ENCODE measurements at places on chromosomes 4 and X.

DNA sequence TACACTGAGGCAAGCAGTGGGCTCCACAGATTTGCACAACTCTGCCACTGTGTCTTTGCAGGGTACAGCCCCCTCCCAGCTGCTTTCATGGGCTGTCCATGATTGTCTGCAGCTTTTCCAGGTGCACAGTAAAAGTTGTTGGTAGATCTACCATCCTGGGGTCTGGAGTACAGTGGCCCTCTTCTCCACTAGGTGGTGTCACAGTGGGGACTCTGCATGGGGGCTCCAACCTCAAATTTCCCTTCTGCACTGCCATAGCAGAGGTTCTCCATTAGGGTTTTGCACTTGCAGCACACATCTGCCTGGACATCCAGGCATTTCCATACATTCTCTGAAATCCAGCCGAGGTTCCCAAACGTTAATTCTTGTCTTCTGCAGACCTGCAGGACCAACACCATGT lies 1002.3 kb downstream of the FAM133A start:
- DNase-seq: no peak

DNA sequence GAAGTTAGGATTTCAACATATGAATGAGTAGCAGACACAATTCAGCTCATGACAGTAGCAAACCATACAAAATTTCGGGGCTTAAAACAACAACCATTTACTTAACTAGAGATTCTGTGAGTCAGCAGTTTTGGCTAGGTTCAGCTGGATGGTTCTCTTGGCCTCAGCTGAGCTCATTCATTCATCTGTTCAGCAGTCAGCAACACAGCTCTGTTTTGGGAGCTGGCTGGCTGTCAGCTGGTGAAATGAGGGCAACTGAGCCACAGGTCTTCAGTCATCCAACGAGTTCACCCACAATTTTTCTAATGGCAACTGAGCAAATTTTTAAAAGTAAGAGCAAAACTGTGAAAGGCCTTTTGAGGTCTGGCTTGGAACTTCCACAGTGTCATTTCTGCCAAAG lies 2005.1 kb upstream of the AGA start:
- no peak for DNase-seq

GRCh38 chr4:113899271-113900070 lies 80.0 kb downstream of the ARSJ start:
- peak; percentile 10 for DNase-seq

DNA sequence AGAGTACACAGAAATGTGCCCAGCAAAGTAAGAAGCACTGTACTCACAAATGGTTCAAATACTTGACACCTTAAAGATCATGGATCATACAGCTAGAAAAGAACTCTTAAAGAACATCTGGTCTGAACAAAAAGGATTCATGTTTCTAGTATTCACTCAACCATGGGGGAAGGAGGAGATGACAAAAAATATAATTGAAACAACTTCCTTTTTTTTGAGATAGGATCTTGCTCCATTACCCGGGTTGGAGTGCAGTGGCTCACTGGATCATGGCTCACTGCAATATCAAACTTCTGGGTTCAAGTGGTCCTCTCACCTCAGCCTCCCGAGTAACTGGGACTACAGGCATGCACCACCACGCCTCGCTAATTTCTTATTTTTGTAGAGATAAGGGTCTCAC lies 6.0 kb downstream of the DHX15 start:
- no peak for DNase-seq

DNA sequence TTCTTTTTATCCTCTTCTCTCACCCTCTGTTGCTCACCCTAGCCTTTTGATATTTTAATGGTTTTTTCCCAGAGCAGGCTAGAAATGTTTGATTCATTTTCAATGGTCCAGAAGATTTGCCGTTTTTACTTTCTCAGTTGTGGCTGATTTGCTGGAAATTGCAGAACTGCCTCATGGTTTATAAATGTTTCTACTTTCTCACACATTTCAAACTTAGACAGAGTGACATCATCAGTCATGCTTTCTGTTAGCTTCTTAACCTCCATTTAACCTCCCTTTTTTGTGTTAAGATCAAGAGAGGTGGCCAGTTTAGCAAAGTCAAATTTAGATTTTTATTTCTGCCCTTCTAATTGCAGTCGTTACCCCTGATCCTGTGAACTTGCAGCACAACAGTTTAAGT lies 8.7 kb downstream of the RXFP1 start:
- peak; percentile 62 for DNase-seq

- DNase-seq: no peak
Measured at GRCh38 chr4:87540146-87541058, 11.2 kb upstream of the SPARCL1 start.

- DNase-seq: no peak
Measured at GRCh38 chrX:119763181-119763580, 4.8 kb downstream of the SOWAHD start.

GRCh38 chrX:84218726-84219125 lies 30.7 kb upstream of the RPS6KA6 start:
- no peak for DNase-seq

DNA sequence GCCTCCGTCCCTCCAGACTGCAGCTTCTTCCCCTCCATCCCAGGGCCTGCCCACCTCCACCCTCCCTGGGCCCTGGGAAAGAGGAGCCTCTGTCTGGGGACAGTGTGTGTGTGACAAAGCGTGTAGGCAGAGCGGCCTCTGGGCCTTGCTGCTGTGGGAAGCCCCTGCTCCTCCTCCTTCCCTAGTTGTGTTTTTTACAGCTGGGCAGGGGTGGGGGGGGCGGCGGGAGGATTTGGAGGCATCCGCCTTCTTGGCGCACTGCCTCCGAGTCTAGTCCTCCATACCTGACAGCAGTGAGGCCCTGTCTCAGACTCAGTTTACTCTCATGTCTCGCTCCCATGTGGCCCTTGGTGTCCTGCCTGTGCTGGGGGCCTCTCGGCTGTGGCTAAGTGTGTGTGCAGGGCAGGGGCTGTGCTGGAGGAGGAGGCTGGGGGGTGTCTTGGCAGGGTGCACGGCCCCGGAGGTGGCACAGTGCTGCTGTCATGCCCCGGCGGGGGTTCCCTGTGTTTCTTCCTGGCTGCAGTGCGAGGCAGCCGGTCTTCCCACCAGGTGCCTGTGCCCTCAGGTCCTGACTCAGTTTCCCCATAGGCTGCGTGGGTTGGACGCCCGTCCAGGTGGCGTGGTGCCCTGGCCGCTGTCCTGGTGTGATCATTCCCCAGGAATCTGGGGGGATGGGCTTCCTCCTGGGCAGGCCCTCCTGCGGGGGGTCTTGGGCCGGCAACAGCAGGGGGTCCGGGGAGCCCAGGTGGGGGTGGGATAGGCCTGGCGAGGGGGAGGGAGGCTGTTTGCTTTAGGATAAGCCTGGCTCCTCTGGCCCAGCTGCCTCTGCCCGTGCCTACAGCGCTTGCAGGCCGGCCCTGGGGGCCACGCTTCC lies 7.0 kb downstream of the FGFRL1 start:
- no peak for DNase-seq

DNA sequence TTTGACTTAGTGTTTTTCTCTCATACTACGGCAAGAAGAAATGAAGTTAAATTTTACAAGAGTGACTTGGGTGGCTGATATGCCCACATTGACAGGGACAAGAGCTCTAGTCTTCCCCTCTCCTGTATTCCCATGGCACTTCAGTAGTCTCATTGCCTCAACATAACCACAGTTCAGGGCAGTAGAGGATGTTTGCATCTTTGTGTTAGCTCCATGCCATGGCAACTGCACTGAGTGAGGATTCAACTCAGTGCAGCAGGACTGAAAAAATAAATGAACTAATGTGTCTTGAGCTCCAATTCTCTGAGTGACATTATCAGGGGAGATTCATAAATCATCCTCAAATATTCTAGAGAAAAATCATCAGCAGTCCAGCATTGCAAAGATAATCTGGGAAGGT lies 78.8 kb downstream of the TET2 start:
- DNase-seq: no peak

DNA sequence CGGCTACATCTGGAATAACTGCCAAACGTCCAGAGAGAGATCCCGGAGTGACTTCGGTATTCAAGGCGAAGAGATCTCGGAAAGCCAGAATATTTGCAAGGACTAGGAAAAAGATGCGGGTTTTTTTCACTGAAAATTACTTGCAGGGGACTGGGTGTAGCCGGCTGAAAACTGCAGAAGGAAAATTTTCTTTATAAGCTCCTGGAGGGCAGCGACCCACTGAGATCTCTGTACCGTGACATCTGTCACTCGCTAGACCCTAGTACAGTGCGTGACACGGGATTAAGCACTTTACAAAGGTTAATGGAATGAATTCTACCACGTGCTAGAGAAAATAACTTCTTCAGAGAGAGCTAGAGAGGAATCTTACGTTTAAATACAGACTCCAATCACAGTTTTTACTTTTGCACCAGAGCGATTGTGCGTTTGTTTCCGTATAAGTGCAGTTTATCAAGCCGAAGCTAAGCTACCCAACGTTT lies 1.1 kb upstream of the LCORL start:
- no peak for DNase-seq

- DNase-seq: peak; percentile 24
Measured at GRCh38 chr4:83356899-83357661, 22.4 kb upstream of the HPSE start.

DNA sequence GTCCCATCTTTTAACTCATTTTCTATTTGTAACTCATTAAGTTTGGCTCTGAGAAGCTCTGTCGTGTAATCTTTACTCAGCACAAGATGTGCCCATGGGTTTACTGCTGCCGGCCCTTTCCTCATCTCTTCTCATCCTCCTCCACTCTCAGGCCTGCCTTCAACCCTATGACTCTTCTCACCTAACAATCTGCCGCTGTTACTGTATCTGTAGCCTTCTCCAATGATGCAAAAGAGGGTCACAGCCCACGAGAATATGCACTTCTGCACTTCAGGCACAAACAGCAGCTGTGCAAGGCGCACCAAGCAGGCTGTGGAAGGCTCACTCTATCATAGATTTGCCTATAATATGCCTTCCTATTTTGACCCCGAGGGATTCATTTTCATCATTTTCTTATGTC lies 546.5 kb upstream of the GALNTL6 start:
- no peak for DNase-seq

- no peak for DNase-seq
Measured at GRCh38 chrX:23383411-23383810, 48.8 kb downstream of the PTCHD1 start.

DNA sequence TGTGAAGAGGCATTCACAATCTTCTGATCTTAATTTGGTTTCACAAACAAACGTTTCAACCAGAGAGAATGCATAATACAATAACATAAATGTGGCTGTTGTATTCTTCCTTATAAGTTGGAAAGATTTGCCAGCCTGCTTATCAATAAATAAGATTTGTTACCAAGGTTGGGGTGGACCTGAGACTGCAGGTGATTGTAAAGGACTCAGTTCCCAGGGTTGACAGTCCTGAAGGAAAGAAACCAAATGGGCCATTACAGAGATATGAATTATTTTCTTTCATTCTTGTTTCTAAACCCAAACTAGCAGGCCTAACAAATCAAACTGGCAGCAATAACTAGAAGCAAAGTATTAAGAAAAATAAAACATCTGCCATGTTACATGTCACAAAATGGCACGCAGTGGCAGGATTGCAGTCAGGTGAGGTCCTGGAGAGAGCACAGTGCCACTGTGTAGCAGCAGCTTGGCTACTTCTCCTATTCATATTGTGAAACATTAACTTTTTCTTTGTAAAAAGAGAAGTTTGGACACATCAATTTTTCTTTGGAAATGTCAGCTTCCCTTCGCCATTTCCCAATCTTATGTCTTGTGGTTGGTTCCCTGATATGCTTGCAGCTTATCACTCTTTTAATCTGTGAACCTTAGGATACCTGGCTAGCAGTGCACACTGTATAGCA lies 133.8 kb upstream of the EMCN start:
- peak; percentile 77 for DNase-seq

DNA sequence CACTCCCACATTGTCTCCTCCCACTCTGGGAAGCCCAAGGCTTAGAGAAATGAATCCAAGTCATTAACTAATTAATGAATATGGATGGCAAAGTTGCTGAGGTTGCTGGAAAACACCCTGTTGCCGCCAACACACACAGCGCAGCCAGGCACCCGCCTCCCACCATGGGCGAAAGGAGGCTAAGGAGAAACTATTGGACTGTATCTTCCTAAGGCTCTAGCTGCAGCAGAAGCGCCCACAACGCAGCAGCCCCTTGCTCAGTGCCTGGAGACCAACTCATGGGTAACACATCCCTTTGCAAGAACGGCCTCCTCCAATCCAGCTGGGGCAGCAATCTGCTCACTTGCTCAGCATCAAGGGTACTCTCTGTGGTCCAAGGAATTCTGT lies 34.2 kb downstream of the TSC22D3 start:
- no peak for DNase-seq

DNA sequence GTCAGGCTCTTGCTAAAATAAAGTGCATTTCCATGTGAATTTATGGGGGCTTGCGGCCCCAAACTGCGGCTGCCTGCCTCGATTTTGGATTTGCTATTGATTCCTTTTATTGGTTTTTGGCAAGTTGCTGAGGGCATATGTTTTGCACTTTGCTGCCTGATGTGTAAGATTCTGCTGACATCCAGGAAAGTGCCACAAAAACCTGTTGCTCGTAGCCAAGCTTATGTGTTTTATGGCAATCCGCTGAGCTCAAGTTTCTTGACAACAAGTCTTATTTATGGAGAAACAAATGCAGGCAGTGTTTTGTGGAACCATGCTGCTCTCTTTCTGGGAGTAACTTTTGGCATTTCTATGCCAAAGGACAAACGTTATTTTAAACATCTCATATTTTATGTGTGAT lies 97.3 kb upstream of the DDIT4L start:
- no peak for DNase-seq

GRCh38 chr4:55143858-55144257 lies 18.5 kb upstream of the KDR start:
- no peak for DNase-seq

GRCh38 chr4:84985952-84986351 lies 19.5 kb upstream of the WDFY3 start:
- DNase-seq: no peak

- no peak for DNase-seq
Measured at GRCh38 chr4:153850533-153851280, 61.8 kb upstream of the SFRP2 start.

DNA sequence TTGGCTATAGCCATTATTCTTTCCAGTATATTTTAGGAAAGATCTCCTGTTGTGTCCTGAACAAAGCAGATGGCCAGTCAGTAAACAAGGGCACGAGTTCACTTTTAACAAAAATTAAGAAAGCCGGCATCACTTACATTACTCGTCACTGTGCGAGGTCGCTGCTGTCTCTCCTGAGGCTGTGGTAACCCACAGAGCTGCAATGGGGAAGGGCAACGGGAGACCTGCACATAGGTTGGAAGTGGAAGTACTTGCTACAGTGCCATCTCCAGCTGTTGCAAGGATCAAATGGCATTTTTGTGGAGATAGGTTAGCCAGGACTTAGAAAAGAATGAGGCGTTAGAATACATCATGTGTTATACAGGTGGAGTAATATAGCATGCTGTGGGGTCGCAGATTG lies 132.2 kb downstream of the KLHL8 start:
- DNase-seq: no peak

DNA sequence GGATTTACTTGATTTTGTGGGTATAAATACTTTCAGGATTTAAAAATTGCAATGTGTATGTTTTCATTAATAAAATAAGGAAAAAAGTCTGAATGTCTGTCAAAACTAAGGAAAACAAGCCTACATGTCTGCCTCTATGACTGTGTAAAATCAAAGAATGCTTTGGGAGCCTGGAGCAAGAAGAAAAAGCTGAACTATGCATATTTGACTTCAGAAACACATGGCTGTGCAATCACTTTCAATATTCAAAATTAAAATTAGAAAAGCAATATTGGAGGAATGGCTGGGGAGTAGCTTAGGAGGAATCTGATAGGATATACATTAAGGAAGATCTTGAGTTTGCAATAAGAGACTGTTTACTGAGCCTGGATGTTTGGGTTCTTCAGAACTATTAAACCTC lies 147.1 kb downstream of the ADAM29 start:
- no peak for DNase-seq

All from suppressor macrophage (primary cell).